DMS79 treated with DMSO at 0.1 percent for 48 hours (cell line): ENCODE measurements at places on chromosomes 11 and 22.

DNA sequence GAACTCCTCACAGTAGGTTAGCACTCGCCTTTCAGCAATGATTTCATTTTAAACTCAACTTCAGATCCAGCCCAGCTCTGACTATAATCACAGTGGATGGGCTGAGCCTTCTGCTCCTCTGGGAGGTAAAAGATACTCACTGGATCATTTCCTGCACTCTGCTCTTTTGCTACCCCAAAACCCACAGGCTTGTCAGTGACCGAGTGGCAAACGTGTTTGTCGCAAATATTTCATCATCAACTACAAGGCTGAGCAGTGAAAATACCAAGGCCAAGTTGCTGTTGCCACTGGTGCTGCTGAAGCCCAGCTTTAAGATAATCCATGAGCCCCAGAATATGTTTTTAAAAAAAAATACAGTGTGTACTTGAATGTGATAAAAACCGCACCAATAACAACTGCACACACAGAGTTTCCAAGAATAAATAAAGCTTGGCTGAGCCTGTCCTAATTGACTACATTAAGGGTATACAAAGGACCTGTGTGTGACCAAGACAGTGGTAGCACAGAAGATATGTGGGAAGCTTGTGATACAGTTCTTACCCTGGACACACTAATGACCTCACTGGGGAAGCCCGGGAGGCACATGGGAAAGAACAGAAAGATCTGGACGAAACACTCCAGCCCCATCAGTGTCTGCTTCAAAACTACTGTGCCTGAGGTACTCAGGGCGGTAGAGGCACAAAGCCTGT, 41.3 kb downstream of the ABTB2 start:
- DNase-seq, result no peak

DNA sequence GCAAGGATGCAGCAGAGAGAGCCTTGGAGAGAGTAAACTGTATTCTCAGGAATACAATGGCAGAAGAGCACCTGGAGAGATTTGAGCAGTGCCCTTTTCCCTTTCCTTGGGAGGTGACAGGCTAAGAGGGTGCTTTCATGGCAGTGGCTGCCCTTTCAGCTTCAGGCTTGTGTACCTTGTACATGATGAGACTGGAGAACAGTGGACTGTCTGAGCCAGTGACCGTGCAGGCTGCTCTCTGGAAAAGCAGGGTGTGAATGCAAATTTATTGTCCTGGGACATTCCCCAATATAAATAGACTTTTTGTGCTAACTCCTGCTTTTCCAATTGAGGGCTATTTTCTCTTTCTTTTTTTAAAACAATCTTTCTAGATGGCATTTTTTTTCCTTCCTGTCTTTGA, 99.3 kb downstream of the TRIM44 start:
- no peak for DNase-seq

DNA sequence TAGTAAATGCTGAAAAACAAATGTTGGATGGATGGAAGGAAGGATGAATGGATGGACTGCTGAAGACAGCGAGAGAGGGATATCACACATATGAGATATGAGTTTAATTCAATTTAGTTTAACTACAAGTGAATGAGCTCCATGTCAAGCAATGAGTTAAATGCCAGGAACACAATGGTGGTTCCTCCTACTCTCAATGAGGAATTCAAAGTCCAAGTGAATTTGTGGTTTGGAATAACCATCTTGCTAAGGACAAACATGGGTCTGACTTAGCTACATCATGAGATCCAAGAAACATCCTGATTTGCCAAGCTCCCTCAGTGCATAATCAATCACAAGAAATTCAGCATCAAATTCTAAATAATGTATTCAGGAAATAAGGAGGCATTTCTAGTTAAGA, 26.1 kb upstream of the PPP2R1B start:
- DNase-seq, result no peak

- no peak for DNase-seq
These were observed 49.7 kb upstream of the CTTN start for GRCh38 chr11:70348608-70349007.

- no peak for DNase-seq
These were observed 41.2 kb downstream of the SNX19 start for GRCh38 chr11:130874955-130875531.

DNA sequence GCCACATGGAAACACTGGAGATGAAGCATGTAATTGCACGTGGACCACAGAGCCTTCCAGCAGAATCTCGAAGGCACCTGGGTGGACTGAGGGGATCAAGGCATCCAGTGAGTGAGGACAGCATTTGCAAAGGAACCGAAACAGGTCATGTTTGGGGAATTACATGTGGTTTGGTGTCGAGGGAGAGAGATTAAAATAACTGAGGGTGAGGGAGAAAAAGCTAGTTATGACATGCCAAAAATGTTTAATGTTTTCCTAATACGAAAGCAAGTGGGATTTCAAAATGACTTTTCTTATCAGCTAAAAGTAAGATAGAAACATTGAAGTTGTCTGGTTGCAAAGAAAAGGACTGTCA, 157.1 kb downstream of the BLID start:
- no peak for DNase-seq

GRCh38 chr11:27505781-27506180, 788 bp downstream of the LIN7C start:
- DNase-seq, result no peak

DNA sequence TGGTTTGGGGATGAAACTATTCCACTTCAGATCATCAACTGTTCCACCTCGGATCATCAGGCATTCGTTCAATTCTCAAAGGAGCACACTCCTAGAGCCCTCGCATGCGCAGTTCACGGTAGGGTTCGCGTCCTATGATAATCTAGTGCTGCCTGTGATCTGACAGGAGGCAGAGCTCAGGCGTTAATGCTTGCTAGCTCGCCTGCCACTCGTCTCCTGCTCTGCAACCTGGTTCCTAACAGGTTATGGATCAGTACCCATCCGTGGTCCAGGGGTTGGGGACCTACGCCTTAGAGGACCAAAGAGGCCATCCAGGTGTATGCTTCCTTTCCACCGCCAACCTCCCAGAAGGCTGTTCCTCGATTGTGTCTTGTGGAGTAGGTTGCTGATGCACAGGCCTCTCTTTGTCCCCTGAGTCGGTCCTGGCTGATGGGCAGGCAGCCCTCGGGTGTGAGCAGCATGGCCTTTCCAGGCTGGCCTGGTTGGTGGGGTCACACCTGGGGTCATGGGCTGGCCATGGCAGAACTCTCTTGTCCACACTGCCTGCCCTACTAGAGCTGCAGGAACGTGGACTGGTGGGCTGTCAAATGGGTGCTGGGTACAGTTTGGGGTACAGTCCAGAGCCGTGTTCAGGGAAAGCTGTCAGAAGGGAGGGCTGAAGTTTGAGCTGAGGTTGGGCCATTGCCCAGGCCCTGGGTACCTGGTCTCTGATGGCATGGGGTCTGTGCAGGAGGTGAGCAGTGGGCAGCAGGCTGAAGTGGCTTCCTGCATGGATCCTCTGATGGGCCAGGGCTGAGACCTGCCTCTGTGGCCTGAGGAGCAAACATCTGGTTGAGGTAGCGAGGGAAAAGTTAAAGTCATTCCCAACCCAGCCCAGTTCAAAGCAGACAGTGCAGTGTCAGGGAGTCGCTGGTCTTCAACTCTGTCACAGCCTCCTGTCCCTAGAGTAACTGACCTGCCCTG, 11.1 kb downstream of the PRDM11 start:
- no peak for DNase-seq

DNA sequence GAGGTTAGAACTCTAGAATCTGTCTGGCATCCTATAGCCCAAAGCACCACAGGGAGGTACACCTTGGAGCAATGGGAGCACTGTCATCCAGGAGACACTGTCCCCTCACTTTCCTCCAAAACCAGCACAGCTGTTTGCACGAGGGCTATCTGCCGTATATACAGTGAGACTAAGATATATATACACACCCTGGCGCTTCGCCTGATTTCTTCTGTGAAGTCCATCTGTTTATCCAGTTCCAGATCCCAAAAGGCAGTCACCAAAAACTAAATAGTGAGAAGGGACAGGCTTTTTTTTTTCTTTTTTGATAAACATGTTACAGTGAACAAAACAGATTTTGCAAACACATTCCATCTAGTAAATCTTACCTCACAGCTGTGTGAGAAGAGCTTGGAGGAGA, 68.5 kb downstream of the ARFGAP2 start:
- no peak for DNase-seq

DNA sequence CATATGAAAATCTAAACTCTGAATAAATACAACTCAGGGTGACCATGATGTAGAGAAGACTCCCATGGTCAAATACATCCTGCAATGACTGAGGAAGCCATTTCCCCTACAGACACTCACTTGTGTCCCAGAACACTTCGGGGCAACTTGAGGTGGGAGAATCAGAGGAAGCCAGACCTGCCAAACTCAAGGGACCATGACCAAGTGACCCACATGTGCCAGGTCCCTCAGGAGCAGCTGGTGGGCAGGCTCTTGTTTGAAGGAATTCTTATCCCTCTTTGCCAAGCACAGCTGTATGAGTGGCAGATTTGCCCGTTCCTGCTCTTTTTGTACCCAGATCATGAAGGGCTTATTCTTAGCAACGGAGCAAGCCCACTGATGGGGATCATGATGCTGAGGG, 17.8 kb downstream of the SPATA19 start:
- DNase-seq, result no peak

GRCh38 chr22:21042978-21043859, 2.5 kb upstream of the LRRC74B start:
- no peak for DNase-seq

DNA sequence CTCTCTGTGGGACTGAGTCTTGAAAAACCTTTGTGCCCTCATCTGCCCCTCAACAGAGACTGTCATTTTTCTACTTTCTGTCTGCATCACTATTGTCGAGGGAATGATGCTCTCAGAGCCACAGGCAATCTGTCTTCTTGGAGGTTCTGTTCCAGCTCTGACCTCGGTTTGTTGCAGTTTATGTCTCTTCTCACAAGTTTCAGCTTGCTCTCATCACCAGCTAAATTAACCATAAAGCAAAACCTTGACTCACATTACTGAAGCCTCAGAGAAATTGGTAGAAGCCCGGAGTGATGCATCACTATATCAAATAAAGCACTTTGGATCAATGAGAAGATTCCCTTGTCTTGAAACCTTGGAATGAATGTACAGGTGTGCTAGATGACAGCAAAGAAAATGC, 60.6 kb upstream of the BLID start:
- DNase-seq, result no peak
